ENCODE measurements at places on chromosomes 7 and 10.
A peak's percentile ranks its signal among the peaks of the same experiment; 100 is the strongest.

DNA sequence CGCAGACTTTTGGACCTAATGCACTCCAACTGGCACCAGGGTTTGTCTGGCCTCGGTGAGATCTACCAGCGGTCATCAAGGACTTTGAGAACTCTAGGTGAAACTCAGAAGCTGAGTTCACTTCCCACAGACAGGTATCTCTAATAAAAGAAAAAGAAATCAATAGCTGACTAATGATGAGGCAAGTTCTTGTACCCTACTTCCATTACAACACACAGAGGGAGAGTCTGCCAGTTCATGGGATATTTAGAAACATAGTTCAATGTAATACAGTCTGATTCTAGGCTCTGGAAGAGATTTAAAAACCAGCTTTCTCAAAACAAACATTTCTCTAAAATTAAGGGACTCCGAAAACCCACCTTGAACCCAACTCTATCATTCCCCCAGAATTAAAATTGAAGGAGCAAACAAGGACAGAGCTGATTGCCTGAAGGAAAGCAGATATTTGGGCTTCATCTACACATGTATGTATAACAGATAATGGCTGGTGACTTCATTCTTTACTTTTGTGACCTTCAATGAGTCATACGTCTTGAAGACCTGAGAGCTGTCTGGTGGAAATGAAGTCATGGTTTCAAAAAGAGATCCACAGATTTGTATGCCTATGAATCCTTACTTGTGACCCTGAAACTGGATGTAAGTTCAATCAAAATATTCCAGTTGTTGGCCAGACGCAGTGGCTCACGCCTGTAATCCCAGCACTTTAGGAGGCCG lies 2.7 kb upstream of the PNLIPRP1 start:
- DNase-seq, result no peak

- DNase-seq, result no peak
These were observed 283.8 kb downstream of the CDK14 start for GRCh38 chr7:90879924-90880323.

- peak; percentile 6 for DNase-seq
These were observed 26.9 kb downstream of the BMPER start for GRCh38 chr7:33932221-33932620.

GRCh38 chr7:78675511-78675910 lies 778.0 kb downstream of the MAGI2 start:
- no peak for DNase-seq

DNA sequence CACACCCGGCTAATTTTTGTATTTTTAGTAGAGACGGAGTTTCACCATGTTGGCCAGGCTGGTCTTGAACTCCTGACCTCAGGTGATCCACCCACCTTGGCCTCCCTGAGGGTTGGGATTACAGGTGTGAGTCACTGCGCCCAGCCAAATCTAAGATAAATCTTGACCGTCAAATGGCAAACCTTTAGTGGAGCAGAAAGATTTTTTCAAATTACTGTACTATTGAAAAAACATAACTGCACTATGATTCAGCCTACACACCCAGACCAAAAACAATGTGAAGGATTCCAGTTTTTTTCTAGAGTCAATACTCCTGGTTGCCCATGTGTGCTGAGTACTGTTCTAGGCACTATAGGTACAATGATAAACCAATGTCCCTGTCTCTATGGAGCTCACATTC lies 33.9 kb upstream of the SVIL start:
- DNase-seq, result no peak

DNA sequence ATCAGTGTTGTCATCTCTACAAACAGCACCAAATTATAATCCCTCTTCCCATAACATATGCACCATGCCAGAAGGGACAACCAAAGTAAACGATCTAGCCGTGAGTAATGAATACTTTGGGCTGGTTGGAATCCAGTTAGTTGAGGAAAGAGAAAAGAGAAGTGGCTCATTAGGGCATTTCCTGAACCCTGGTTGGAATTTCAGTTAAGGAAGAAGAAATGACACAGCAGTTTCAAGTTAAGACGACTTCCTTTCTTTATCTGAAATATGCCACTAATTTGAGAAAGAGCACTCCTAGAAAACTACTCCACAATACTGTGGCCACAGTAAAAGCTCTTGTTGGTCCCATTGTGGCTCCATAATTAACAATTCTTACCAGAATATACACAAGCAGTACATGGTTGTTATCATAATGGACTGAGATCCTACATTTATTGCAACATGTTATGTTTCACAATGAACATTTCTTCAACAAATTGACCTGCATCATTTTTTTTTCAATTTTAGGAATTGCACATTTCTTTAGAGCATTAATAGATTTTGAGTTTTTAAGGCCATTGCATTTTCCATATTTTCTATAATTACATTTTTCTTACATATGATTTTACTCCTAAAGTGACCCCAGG lies at the start of gene TFEC:
Gene TFEC (minus strand): TSS at position 113 of the 626 bp plus-strand sequence. CDS start 46,322 bp downstream, outside the sequence.
- DNase-seq, result no peak

- DNase-seq, result no peak
These were observed 17.0 kb downstream of the GIMAP7 start for GRCh38 chr7:150531704-150532103.
